ENCODE measurements at places on chromosomes 13 and 19. TPM values are rescaled to one million over a fixed set of nuclear protein-coding genes. Genes with fewer than 3 reads are reported as not detected.

DNA sequence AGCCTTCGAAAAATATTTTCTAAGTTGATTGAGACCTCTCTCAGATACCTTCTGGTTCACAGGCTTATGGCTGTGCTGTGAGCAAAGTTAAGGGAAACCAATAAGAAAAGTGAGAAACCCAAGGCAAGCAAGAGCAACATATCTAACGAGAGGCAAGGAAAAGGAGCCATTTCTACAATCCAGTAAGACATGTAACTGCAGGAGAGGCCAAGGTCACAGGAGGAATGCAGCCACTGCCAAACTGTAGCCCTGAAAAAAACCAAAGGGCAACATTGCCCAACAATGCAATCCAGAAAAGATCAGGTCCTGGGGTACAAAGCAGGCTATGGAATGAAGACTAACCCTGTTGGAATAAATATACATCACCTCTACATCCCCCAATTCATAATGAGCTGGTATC is 21.3 kb downstream of the SCGB2B2 start:
- peaks cover 4% of the 10 kb centered on the region for H3K27me3 ChIP-seq
- H3K4me3 ChIP-seq: no peak overlapping the region
- peaks cover 2% of the 10 kb centered on the region for H3K36me3 ChIP-seq
- DNase-seq: no peak
- H3K27ac ChIP-seq: no peak overlapping the region

DNA sequence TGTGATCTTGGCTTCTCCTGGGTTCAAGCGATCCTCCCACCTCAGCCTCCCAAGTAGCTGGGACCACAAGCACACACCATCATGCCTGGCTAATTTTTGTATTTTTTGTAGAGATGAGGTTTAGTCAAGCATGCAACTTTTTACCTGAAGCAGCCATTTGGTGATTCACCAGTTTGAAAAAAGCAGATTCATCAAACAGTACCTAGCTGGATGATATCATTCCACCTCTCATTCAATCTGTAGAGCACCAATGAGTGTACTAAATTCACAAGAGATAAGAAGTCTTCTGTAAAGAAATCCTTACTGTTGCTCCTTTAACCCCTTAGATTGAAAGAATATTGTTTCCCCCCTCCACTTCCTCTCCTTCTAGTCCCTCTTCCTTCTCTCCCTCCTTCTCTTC is 261.1 kb upstream of the RFC3 start:
- no peaks in the 10 kb centered on the region for H3K36me3 ChIP-seq
- H3K27ac ChIP-seq: no peak overlapping the region
- no peaks in the 10 kb centered on the region for H3K4me1 ChIP-seq

Gene SULT2B1
- total RNA-seq: not detected

Gene FGF22
- 0.65 TPM for total RNA-seq

Gene SLC10A2
- not detected for total RNA-seq
